ENCODE measurements at places on chromosomes 6 and 20. TPM values are rescaled to one million over a fixed set of nuclear protein-coding genes. Genes with fewer than 3 reads are reported as not detected.
A peak's percentile ranks its signal among the peaks of the same experiment; 100 is the strongest.

DNA sequence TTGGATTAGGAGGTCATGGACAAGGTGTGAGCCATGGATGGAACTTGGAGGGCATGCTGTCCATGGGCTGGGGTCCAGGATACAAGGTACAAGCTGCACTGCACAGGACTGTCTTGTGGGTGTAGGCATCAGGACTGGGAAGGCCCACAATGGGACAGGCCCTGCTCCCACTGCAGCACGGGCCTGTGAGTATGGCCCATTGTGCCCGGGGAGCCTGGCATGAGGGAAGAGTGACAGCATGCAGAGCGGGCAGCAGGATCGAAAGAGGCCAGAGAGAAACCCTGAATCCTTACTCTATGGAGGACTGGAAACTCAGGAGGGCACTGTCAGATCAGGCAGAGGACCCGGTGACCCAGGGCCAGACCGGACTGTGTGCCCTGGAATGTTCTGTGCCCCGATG is 211.3 kb downstream of the PREX1 start:
- DNase-seq: no peak

- DNase-seq: peak; percentile 24
Observed at GRCh38 chr6:127606131-127606562, 29.2 kb downstream of the C6orf58 start.

DNA sequence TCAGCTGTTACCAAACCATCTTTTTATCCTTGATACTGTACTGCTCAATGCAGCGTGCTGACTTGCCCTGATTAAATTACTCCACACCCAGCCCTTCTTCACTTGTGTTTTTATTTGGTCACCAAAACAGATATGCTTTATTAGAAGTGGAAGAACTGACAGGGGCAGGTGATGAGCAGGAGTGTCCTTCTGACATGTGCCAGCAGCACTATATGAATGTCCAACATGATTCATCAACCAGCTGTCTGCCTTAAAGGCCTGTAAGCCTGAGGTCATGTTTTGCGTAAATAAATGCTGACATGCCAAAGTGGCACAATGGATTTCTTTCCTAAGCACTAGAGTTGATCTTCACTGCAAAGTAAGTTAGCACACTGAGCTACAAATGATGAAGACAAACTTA is 15.4 kb downstream of the POPDC3 start:
- no peak for DNase-seq

DNA sequence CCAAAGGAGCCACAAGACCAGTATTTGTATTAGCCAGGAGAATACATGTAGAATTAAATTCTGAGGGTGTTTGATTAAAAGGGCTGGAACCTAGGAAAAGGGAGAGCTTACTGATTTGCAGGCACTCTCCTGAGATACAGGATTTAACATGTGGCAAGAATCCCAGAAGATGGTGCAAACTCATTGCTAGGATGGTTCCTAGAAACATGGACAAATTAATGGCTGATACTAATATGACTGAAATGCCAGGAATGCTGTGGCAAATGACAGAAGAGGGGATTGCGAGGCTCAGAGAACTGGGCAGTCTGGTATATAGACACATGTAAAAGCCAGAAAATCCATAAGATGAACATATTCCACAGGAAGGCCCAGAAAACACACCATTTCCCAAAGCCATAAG is 118.1 kb downstream of the RWDD2A start:
- DNase-seq: no peak

BPI gene
- total RNA-seq: not detected

- no peak for DNase-seq
Observed at GRCh38 chr6:155441112-155441465, 14.6 kb downstream of the NOX3 start.

IYD gene
- not detected for total RNA-seq

SLC22A2 gene
- 0.44 TPM for total RNA-seq

DNA sequence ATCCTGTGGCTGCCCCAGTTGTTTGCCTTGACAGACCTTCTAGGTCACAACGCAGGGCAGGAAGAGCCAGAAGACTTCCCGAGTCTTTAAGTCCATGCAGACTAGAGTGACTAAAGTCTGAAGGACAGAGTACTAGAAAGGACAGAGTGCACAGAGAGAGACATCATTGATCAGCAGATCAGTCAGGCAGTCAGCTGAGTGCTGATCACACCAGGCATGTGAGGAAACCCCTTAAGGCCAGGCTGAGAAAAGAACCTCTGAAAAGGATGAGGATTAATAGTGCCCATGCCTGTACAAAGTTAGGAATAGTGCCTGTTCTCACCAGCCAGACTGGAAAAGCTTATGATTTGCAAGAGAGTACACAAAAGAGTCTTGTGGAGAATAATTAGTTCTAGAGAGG is 91.3 kb downstream of the CFAP61 start:
- no peak for DNase-seq

DNA sequence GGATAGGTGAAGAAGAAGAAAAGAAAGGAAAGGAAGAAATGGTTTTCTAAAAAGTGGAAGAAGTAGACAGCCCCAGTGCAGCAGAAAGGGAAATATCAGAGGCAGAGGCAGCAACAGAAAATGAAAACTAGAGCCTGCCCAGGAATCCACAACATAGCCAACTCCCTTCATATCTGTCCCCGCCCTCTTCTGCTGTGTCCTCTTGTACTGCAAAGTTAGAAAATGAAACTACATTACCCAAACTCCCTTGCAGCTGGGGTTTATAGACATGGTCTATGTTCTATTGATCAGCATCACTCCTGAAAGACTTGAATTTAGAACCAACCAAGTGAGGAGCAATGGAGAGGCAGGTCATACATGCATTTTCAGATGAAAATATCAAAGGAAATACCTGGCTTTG is 200.5 kb upstream of the PHACTR1 start:
- no peak for DNase-seq

- DNase-seq: no peak
Observed at GRCh38 chr6:21360336-21360735, 233.2 kb upstream of the SOX4 start.

DNA sequence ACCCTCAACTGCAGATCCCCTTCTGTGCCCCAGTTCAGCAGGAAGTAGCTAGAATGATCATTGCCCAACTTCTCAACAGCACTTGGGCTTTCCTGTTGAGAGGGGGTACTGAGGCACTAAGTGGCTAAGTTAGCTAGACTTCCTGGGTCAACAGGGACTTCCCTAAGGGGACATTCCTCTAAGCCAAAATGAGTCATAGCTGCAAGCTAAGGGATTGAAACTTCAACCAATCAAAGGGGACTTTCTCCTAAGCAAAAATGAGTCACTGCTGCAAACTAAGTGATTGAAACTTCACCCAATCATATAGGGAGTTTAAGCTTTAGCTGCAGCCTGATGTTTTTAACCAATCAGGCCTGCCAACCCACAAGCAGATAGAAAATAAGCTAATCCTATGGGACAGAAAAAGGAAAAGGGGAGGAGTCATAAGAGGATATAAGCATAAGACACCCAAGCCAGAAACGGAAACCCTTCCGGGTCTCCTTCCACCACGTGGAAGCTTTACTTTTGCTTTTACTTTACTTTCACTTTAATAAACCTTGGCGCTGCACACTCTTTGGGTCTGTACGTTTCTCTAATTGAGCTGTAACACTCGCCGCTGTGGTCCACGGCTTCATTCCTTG is 659.0 kb upstream of the HS3ST5 start:
- DNase-seq: no peak

- DNase-seq: no peak
Observed at GRCh38 chr6:162907876-162908481, 180.2 kb downstream of the PACRG start.

GRCh38 chr6:305371-306206 is 13.3 kb downstream of the DUSP22 start:
- no peak for DNase-seq

PDE10A gene
- 3.1 TPM for total RNA-seq

DNAH8 gene
- not detected for total RNA-seq

GRCh38 chr6:31575335-31575901 is at the start of gene TNF:
TSS of gene TNF (plus strand) at chr6:31575565. CDS start at chr6:31575742, 177 bp downstream.
- no peak for DNase-seq

DNA sequence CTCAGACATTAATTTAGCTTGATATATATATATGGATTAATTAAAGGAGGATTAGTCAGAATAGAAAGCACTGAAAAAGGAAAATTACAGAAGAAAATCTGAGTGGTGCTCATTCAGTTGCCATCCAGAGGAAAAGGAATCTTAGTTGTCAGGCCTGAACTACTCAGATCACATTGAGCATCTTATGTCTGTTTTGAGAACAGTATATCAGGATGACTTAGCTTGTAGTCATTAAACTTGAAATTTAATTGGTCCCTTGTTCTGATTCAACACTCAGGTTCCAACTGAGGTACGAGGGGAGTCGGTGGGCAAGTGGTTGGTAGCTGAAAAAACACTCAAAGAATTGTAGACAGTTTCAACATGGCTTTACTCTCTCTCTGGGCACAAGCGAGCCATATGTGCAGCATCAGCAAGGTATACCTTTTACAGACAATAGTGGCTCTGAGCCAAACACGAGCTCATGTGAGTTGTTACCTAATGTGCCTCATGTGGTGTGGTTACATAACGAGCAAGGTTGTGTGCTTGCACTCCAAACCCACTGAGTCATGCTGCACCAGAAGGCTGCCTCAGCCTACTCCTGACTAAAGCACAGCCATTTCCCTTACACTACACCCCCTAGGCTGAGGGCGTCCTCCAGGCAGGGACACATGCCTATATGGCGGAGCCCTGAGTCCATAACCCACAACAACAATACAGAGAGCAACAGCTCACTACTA is 73.0 kb upstream of the HMGN3 start:
- no peak for DNase-seq

DNA sequence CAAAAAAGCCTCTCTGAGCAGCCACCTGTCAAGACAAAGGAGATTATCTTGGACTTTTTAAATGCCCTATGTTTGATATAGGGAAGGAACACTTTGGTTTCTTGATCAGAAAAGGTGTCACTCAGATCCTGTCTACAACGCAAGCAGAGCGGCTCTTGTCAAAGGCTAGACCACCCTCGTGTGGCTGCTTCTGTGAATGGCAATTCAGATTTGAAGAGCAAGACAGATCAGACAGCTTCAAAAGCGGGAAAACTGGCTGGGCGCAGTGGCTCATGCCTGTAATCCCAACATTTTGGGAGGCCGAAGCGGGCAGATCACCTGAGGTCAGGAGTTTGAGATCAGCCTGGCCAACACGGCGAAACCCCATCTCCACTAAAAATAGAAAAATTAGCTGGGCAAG is 10.1 kb upstream of the NXT1 start:
- peak; percentile 74 for DNase-seq

TMEM200A gene
- 10.4 TPM for total RNA-seq

CALHM4 gene
- total RNA-seq: not detected

GRCh38 chr6:28764014-28764723 is 159.6 kb downstream of the TRIM27 start:
- no peak for DNase-seq

- DNase-seq: no peak
Observed at GRCh38 chr6:69784595-69785377, 12.0 kb downstream of the LMBRD1 start.

TXLNB gene
- total RNA-seq: 0.07 TPM

GRCh38 chr20:59985864-59986263 is 27.6 kb downstream of the CDH26 start:
- DNase-seq: no peak

PCK1 gene
- 0.17 TPM for total RNA-seq

- DNase-seq: no peak
Observed at GRCh38 chr6:144335914-144336313, 50.8 kb downstream of the UTRN start.

ABHD16B gene
- not detected for total RNA-seq

DNA sequence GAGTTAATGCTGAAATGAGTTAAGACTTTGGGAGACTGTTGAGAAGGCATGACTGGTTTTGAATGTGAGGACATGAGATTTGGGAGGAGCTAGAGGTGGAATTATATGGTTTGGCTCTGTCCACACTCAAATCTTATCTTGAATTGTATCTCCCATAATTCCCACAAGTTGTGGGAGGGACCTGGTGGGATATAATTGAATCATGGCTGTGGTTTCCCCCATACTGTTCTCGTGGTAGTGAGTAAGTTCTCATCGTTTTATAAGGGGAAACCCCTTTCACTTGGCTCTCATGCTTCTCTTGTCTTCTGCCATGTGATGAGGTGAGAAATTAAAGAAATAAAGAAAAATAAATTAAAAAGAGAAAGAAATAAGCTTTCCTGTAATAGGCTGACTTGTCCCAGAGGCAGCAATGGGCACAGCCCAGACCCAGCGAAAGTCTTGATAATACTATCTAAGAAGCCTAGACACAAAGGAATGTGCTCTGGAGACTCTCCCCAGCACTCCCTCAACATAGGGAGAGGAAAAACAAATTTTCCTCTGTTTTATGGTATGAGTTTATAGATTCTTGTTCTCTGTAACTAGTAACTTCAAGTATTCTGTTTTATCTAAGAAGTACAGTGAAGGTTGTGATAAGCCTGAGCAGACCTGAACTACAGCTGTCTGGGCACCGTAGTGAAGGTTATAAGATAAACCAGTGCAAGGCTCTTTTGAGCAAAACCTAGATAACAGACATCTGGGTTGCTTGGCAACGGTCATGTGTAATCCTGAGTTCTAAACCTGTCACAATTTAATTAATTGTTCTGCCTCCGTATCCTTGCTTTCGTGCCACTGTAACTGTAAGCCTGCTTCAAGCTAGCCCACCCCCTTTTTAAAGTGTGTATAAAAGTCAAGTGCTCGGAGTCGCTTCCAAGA is 88.9 kb upstream of the ECI2 start:
- DNase-seq: no peak

DNA sequence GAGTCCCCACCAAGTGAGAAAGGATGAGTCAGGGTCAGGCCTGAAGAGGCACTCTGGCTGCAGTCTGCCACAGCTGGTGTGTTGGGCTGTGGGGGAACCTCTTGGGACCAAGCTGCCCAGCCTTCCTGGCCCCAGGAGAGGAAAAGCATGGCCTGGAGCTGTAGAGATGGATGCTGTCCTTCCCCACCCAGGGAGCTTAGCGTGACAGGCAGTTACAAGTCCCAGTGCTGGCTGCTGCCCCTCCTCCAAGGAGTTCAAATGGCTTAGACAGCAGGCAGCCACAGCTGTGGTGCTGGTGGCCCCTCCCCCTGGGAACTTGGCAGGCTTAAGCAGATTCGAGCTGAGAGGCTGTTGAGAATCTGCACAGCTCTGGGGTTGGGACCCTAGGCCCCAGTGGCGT is 253.2 kb downstream of the PLCB1 start:
- DNase-seq: peak; percentile 48

- no peak for DNase-seq
Observed at GRCh38 chr6:43033496-43034189, 12.2 kb downstream of the RRP36 start.

DNA sequence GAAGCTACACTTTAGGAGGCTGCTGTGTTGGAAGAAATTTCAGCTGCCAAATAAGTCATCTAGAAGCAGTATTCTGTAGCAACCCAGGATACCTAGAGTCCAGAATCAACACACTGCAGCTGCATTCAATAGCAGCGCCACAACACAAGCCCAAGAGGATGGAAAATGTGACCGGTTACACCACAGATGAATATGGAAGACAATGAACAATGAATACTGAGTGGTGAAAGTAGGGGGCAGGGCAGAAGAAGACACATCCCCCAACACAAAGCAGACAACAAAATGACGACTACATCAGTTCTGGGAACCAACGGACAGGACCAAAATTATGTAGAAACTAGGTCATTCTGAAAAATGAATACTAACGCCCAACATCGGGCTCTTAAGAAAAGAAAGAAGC is 38.2 kb downstream of the KIF6 start:
- DNase-seq: no peak

- DNase-seq: no peak
Observed at GRCh38 chr6:33786736-33787135, 2.2 kb downstream of the LEMD2 start.

Measured in WTC11 (cell line).